CD4-positive, alpha-beta T cell treated with Interleukin-4 for 4 hours (primary cell): ENCODE measurements at places on chromosomes 6 and 20.

DNA sequence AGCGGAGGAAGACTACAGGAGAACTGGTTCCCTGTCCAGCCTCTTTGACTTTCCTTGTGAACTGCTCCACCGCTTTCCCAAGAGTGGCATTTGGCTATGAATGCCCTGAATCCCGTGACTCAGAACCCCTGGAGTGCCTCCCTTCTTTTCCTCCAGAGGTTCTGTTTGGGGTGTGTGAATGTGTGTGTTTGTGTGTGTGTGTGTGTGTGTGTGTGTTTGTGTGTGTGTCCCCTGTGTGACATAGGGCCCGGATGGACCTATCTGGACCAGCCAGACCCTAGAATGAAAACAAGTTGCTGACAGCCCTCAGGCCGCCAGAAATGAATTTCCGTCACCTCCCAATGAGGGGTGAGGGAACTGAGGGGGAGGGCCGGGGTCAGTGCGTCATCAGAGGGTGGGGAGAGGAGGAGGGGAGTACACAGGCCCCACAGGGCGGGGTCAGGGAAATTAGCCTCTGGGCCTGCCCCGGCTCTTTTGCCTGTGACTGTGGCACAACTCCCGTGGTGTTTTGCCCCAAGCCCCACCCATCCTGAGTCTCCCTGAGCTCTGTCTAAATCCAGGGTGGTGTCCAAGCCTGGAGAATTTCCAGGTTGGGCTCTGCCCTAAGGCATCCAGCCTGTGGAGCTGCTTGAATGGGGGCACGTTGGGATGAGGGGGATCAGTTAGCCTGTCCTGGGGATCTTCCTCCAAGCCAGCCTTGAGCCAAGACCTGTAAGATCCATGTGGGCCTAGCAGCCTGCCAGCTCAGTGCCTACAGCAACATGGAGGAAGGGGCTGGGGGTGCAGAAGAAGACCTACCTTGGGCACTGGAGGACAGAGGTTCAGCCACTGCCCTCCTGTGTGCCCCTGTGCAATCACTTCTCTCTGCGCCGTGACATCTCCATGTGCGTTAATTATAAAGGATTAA, 15.2 kb upstream of the MRPS18A start:
- no peak for DNase-seq

- no peak for DNase-seq
Measured at GRCh38 chr6:170461556-170462365, 91.3 kb downstream of the PSMB1 start.

GRCh38 chr6:15796844-15797243, 134.0 kb upstream of the DTNBP1 start:
- DNase-seq = no peak

DNA sequence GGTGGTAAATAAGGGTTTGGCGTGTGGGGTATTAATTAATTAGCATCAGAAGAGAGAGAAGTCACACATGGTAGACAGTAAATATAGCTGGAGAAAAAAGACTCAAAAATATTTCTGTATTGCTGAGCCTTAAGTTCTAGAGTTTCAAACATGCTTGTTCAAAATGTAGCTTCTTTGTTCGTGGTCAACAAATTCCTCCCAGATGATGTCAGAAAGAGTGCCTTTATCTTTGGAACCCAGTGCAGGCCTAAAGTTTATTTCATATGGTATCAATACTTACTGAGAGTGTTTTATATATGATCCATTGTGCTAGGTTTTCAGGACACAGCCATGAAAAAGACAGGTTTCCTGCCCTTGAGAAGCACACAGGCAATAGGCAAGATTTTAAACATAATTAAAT, 18.3 kb downstream of the MARCKS start:
- no peak for DNase-seq
